NCI-H1694 (cell line): ENCODE measurements at places on chromosomes 2 and 18.

DNA sequence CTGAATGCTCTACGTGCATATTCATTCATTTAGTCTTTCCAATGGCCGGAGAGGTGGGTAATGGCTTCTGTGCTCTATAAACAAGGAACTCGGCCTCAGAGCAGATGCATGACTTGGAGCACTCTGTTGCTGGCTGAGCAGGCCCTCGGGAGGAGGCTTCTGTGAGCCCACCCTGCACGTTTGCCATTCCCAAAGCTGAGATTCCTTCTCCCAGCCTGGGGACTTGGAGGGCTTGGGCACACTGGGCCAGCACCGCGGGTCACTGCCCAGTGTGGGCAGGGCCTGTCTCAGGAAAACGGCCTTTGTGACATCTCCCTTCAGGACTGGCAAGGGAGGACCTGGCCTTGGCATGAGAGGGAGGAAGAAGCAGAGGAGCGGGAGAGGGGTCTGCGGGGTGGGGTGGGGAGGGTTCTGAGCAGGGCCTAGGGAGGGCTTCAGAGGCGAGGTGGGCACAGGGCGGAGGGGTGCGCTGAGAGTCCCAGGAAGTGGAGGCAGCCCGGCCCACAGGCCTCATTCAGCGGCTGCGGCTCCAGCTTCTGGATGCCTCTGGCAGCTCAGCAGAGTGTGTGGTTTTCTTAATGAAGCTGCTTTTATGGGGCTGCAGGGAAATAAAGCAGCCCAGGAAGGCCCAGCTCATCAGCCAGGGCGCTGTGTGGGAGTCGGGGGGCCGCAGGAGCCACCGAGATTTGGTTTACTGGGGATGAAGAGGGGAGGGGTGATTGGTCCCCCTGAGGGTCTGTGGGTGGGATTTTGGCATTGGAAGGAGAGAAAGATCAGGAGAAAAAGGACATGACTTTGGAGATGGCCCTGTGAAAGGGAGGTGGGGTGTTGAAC lies 51.7 kb upstream of the OTOF start:
- DNase-seq = no peak

GRCh38 chr2:44169155-44169898 lies 652 bp downstream of the PPM1B start:
- DNase-seq = no peak

DNA sequence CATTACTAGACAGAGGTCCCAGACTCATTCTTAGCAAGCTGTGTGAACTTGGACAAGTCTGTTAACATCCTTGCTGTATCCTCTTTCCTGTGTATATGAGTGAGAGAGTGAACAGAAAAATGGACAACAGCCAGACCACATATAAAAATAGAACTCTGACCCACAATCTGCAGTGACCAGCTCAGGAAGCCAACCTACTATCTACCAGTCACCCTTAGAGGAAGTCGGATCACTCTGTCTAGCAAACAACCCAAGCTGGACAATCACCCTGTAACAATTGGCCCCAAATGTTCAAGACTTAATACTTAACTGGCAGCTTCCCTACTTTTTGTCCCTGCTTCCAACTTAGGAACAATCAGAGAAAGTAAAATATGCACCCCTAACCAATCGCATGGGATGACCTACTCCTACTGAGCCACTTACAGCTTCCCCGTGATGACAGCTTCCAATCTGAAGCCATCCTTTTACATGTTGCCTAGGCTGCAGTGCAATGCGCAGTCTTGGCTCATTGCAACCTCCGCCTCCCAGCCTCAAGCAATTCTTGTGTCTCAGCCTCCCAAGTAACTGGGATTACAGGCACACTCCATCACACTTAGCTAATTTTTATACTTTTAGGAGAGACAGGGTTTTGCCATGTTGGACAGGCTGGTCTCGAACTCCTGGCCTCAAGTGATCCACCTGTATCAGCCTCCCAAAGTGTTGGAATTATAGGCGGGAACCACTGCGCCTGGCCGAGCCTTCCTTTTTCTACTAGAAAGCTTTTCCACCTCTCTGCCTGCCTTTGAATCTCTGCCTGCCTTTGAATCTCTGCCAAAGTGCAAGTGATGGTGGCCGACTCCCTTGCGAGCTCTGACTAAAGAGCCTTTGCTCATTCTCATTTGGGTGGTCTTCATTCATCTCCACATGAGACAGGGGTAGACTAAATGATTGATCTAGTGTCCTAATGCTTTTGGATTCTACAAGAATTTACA lies 158.3 kb upstream of the NDUFV2 start:
- no peak for DNase-seq

DNA sequence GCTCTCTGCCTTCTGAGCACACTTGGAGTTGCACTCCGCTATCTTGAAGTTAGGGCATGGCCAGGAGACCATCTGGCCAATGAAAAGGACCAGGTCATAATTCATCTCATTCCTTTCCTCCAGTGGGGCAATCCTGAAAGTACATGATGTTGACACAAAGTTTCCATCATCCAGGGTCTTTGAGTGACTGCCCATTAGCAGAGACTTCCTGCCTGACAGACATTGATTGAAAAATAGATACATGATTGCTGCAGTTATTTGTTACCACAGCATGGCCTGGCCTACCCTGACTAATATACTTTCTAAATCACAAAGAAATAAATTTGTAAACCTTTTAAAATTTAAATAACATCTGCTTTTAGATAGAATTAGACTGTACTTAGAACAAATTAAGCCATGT lies 50.0 kb upstream of the SCG2 start:
- DNase-seq = no peak

GRCh38 chr18:12599543-12599942 lies 58.4 kb downstream of the SPIRE1 start:
- no peak for DNase-seq

DNA sequence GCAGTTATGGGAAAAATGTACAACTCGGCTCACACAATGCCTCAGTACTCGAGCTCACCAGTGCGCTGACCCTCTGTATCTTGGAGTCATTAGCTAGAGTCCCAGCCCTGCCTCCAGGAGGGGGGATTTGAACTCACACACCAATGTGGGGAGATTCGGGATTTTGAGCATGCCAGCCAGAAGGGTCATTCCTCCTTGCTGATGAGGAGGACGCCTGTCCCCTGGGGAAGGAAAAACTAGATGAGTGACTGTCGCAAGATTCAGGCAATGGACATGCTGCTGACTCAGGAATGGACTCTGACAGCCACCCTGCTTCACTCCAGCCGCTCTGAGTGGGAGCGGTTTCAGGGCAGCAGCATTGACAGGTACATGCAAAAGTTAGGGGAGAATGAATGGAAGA lies 20.6 kb downstream of the FIGN start:
- DNase-seq = no peak

DNA sequence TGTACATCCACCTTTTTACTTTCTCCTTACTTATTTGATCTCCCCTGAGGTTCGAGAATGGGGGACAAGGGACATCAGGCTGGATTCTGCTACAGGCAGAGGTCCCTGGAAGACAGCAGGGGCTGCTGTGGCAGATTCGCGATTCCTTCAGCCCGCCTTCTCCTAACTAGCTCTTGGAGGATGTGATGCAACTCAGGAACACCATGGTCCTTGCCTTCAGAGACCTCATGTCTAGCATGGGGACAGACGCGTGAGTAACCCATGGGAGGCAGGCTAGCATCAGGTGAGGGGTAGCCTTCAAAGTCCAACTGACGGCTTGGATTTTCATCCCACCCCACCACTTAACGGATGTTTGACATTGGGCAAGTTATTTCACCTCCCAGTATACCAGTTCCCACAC lies 869 bp upstream of the TCF23 start:
- DNase-seq = no peak

DNA sequence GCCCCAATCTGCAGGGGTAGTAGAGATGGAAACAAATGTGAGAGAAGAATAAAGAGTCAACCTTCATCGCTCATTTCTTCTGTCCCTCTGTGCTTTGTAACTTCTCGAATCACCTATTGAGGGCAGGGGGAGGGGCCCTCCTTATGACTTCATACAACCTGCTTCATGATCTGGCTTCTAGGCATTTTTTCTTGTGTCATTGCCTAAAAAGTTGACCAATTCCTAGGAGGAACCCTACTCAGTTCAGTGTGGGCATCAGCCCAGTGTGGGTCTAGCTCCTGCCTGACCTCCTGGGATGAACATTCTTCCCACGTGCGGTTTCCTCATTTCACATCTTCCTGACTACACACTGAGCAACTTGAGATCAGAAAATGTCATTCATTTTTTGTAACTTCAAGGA lies 46.3 kb upstream of the CREB1 start:
- DNase-seq = no peak

GRCh38 chr2:237281836-237282306 lies 132.1 kb downstream of the COL6A3 start:
- no peak for DNase-seq
